ENCODE measurements at places on chromosomes 5 and 9.

DNA sequence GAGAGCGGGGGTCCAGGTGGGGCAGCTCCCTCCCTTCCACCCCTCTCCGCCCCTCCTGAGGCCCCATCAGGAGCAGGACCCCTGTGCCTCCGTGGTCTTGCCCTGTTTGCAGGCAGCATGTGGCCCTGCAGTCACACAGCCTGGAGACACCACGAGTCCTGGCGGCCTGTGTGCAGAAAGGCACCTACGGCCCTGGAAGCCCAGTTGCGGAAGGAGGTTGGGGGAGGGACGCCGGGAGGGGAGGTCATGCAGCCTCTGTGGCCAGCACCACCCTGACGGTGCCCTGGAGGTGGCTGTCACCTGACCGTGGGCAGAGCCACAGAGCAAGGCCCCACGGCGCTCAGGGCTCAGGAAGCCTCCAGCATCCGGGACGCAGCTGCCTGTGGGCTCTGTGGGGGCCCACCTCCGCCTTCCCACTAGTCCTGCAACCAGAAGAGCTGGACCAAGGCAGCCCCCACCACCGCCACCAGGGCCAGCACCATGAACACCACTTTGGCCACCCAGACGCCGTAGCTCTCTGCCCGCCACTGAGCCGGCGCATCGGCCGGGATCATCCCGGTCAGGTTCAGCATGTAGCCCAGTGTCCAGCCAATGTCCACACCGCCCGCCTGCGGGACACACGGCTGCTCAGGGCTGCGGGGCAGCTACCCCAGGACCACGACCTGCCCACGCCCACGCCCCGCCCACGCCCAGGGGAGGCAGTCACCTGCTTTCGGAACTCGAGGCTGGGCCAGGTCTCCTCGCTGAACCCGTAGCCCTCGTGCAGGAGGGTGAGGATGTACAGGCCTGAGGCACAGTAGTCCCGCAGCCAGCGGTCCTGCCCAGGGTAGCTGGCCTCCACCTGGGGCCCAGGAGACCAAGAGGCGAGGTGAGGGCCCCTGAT is 6.4 kb downstream of the ENTPD8 start:
- DNase-seq = no peak

DNA sequence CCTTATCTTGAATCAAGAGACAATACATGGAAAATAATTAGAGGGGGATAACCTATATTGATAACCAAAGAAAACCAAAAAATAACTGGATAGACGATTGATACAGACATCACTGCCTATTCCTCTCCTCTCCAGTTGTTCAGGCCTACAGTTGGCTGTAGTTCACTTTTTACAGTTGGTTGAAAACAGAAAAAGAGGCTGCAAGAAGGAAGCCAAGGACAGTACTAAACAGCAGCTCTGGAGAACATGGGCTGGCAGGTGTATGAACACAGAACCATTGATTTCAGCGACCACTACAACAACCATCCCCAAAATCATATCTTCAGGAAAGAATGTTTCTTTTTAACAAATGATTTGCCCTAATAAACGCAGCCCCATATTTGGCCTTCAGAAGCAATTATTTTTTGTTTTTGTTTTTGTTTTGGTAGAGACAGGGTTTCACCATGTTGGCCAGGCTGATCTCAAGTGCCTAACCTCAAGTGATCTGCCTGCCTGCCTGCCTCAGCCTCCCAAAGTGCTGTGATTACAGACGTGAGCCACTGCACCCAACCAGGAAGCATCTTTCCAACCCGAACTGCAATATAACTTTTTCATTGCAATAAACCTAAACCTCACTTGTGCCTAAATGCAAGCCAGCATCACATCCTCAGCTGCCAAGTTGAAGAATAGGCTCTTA is 64.3 kb downstream of the MLLT3 start:
- no peak for DNase-seq

DNA sequence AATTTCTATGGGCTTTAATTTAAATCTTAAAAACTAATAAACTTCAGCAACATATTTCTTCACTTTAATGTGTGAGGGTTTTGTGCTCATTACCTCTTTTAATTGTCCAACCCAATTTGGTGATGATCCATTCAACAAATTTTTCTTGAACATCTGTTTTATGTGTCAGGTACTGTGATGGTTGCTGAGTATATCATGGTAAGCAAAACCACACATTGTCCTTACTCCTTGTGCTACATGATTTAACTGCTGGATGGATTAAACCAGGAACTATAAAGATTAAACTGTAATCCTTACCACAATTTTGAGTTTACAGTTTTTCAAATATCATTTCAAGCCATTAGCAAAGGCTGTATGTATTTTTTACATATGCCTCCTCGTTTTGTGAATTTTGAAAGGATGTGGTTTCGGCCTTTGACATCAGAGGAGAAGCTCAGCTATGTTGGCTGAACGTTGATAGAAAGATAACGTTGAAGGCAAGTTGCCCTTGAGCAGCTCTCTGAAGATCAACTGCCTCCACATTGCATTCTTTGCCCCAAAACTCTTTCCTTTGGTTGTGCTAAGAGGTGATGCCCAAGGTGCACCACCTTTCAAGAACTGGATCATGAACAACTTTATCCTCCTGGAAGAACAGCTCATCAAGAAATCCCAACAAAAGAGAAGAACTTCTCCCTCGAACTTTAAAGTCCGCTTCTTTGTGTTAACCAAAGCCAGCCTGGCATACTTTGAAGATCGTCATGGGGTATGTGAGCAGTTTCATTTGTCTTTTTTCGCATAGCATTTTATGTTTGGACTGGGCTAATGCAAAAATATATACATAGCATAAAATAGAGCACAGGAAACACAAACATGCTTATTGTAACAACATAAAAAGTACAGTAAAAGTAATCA is at the start of gene ITK:
ITK (plus strand) TSS at position 467 of the 891 bp plus-strand sequence; CDS start at position 605, 138 bp downstream.
- no peak for DNase-seq

DNA sequence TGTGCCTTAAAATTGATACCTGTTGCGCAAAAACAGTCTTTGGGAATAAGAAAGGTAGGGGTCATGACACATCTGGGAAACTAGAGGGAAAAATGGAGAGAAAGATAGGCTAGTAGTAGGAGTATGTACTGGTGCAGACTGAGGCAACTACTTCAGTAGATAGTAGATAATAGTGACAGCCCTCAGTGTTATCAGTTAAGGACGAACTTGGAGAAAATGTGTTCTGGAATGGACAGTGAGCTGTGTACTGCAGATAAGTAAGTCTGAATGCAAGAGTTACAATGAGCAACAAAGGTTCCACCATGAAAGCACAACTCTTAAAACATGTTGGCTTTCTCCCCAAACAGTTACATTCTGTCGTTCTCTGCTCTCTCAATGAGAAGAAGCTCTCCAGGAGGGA is 6.5 kb upstream of the INSL6 start:
- no peak for DNase-seq

DNA sequence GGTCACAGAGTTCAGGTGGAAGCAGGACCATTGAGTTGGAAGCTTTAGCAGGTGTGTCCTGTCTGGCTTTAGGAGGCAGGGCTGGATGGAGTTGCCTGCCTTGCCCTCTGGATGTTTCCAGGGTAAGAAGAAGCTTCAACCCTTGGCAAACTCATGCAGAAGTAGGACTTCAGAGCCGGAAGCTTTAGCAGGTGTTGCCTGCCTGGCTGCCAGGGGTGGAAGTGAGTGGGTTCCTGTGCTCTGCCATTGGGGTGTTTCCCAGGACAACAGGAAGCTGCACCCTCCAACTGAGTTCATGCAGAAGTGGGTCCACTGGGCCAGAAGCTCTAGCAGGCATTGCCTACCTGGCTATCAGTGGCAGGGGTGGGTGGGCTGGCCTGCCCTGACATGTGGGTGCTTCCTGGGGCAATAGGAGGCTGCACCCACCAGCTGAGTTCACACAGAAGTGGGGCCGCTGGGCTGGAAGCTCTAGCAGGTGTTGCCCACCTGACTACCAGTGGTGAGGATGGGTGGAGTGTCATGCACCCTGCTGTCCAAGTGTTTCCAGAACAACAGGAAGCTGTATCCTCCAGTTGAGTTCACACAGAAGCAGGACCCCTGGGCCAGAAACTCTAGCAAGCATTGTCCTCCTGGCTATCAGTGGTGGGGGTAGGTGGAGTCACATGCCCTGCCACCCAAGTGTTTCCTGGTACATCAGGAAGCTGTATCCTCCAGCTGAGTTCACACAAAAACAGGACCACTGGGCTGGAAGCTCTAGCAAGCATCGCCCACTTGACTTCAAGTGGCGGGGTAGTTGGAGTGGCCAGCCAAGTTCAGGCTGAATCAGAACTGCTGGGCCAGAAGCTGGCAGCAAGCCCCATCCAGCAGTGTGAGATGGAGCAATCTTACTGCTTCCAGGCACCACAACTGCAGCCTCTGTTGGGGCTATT is 24.6 kb downstream of the LOX start:
- DNase-seq = no peak

DNA sequence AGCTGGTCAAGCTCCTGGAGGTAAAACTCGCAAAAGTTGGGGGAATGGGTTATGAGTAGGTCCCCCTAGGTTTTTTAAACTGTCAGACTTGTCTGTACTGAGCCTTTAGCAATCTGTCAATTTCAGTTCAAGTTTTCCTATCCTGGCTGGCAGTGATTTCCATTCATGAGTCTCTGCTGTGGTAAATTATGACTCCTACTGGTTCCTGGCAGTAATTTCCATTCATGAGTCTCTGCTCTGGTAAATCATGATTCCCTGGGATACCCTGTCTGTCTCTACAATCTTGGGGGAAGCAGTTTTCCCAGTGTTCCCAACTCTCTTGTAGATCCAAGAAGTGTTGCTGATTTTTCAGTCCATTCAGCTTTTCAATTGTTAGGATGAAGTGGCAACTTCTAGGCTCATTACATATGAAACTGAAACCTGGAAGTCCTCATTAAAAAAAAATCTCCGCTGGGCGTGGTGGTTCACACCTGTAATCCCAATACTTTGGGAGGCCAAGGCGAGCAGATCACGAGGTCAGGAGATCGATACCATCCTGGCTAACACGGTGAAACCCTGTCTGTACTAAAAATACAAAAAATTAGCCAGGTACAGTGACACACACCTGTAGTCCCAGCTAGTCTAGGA is 91.3 kb upstream of the GPBP1 start:
- peak; percentile 24 for DNase-seq

DNA sequence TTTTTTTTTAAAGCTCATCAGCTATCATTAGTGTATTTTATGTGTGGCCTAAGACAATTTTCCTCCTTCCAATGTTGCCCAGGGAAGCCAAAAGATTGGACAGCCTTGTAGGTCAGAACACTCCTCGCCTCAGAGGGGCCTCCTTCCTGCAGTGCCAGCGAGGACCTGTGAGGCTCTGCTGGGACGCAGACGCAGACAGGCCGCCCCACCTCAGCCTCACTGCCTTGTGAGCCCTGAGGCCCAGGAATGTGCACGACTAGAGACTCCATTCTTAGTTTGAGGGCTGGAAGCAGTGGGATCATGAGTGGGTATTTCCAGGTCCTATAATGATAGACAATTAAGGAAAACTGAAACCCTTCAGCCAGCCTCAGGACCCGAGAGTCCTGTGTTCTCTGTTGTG is 85.4 kb downstream of the PJA2 start:
- no peak for DNase-seq

DNA sequence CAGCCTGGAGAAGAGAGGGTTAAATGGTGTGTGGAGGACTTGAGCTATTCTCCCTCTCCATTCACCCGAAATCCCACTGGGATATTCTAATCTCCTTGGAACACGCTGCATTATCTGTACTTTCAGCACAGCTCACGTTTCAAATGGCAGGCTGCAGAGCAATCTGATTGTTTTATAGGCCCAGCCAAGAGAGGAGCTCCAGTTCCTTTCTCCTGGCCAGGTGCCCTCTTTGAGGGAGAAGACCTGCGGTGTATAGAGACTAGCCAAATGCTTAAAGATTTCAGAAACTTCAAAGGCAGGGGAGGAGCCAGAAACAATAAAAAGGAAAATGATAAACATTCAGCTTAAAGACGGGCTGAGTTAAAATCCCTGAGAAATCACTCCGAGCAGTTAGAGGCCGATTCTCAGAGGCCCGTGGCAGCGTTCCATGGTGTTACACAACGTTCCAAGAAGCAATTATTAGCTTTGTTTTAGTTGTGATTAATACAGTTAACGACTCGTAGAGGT is 564.0 kb upstream of the KLF4 start:
- no peak for DNase-seq

GRCh38 chr9:136944212-136944518 is 373 bp downstream of the FBXW5 start:
- peak; percentile 90 for DNase-seq

DNA sequence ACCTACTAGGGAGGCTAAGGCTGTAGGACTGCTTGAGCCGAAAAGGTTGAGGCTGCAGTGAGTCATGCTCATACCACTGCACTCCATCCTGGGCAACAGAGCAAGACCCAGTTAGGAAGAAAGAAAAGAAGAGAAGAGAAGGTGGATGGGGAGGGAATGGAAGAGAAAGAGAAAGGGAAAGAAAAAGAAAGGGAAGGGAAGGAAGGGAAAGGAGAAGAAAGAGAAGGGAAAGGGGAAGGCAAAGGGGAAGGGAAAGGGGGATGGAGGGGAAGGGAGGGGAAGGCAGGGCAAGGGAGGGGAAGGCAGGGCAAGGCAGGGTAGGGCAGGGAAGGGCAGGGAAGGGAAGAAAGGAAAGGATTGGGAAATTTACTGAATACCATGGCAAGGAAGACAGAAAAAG is 157.0 kb downstream of the ACTL7B start:
- DNase-seq = no peak

- DNase-seq = no peak
These were observed 2.5 kb upstream of the CDK9 start for GRCh38 chr9:127783111-127784008.

- no peak for DNase-seq
These were observed 31.9 kb upstream of the HAND1 start for GRCh38 chr5:154509784-154510555.

- peak; percentile 77 for DNase-seq
These were observed at the start of gene ITGA2 for GRCh38 chr5:52989025-52989780. TSS of gene ITGA2 (plus strand) at chr5:52989352. CDS start at chr5:52989469, 117 bp downstream.

GRCh38 chr5:133938929-133939328 is 29.5 kb downstream of the C5orf15 start:
- no peak for DNase-seq

DNA sequence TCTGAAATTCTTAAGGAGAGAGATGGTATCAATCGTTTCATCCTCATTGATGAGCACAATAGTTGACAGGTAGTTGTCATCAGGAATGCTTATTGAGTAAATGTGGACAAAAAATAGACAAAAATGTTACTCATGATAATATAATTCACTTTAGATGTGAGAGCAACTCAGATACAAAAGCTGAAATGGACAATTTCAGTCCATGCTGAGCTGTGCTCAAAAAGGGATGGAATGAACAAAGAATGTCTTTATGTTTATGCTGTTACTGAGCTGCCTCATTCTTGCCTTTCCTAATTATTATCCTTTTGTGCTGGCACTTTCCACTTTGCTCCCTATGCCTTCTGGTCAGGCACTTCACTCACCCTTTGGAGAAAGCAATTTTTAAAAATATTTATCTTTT is 49.5 kb downstream of the JAKMIP2 start:
- DNase-seq = no peak

DNA sequence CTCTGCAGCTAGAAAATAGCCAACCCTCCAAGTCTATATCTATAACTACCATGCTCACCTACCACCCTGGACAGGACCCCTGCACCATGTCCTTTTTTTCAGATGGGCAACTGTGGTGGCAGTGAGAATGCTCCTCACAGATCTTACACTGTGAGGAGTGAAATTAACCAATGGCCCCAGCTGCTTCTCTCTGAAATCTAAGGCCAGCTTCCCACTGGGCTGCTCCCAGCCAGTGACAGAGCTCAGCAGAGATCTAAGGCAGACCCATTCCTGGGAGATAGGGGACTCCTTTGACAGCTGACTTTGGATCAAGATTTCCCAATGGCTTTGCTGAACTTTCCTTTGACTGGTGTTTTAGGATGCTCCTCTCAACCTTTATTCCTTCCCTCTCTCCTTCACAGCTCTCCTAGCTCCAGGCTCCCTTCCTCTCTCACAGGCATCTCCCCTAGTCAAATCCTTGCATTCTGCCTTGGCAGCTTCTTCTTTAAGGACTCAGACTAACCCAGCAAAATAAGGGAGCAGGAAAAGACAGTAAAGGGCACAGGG is 1.6 kb upstream of the ARAP3 start:
- DNase-seq = no peak

All from SK-N-SH (cell line).